Stimulated activated CD8-positive, alpha-beta memory T cell treated with anti-CD3 and anti-CD28 coated beads, Interleukin-15, amount 100 ng/mL, for 24 hours (primary cell): ENCODE measurements at places on chromosomes 12 and 14.

DNA sequence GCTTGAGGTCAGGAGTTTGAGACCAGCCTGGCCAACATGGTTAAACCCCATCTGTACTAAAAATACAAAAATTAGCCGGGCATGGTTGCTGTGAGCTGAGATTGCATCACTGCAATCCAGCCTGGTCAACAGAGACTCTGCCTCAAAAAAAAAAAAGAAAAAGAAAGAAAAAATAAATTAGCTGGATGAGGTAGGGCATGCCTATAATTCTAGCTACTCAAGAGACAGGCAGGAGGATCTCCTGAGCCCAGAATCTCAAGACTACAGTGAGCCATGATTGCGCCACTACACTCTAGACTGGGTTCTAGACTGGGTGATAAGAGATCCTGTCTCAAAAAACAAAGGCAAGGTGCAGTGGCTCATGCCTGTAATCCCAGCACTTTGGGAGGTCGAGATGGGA lies 16.9 kb downstream of the PPP4R3A start:
- DNase-seq, result no peak

- no peak for DNase-seq
These were observed 41.4 kb downstream of the PTGER2 start for GRCh38 chr14:52355526-52355925.

DNA sequence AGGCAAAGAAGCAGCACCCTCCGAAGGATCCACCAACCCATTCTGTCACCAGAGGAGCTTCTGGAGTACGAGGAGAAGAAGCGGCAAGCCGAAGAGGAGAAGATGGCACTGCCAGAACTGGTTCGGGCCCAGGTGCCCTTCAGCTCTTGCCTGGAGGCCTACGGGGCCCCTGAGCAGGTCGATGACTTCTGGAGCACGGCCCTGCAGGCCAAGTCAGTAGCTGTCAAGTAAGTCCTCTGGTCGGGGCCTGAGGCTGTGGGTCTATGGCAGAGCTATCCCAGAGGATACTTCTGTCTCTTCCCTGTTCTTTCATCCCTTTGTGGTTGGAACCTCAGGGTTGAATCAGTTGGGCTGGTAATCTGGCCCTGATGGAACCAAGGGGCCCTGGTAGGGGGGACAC lies 5.9 kb upstream of the TPI1 start:
- DNase-seq, result no peak

DNA sequence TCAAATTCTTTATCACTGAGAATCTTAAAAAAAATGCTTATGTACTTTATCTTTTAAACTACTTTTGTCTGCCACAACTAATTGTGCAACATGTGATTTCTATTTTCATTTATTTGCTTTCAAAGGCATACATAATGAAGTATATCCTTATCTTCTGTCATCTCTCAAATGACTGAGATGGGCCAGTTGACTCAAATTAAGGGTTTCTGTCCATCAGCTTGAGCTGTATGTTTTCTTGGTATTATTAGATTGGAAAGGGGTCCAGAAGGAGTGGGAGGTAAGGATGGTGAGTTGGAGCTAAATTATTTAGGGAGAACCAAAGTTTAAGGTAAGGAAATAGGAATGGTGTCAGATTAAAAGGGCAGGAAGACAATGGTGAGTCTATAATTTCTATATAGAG lies 408.4 kb upstream of the SEL1L start:
- no peak for DNase-seq

DNA sequence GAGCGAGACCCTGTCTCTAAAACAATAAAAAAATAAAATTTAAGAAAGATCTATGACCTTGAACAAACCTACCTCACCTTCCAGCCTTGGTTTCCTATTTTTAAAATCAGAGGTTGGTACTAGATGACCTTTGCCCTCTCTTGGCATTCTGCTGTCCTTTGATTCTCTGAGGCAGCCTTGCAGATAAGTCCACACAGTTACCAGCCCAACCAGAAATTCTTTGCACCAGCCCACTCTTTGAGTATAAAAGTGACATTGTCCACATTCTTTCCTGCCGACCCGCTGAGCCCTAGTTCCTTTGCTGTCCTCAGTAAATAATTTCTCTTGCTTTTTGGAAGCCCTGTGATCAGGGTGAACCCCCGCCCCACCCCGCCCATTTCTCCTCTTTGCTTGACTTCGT lies 150.4 kb downstream of the PHETA1 start:
- no peak for DNase-seq

DNA sequence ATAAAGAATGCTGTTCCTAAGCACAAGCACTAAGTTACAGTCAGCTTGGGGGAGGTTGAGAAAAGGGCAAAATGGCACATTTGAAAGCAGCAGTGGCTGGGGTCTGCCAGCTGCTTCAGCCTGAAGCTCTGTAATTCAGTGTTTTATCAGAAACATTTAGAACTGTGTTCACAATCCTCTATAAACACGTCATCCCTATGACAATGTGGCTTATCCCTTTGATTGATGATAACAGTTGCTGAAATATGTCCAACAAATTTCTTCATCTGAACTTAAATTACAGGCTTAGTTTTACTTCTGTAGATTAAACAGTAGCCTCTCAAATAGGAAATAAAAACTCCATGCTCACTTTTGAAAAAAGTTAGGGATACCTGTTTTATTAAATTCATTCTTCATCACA lies 108.8 kb downstream of the VEZT start:
- DNase-seq, result no peak

DNA sequence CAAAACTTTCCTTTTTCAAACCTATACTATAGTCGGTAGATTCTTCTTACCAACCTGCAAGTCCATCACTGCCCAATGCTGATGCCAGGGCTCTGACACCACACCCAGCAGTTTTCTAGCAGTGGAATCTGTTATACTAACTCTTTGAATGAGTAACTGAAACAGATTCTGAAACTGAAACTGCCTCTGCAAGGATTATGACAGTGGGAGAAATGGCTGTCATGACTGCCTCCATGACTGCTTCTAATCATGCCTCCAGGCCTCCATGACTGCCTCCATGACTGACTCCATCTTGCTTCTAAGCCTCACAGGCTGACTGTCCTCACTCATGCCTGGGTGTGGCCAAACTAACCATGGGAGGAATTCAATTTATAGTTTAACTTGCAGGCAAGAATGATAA lies 29.4 kb upstream of the OXA1L start:
- DNase-seq, result no peak

DNA sequence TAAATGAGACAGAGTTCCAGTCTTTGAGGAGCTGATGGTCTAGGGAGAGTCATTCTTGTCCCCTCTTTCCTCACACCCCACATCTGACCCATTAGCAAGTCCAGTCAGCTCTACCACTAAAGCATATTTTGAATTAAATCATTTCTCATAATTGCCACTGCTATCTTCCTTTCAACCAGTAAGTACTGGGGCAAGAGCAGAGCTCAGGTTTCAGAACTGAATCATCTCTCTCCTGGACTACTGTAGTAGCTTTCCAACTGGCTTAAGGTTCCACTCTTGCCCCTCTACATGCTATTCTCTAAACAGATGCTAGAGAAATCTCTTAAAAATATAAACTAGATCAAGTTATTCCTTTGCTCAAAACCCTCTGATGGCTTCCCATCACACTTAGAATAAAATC lies 218.3 kb downstream of the TTC6 start:
- DNase-seq, result no peak

GRCh38 chr12:100437038-100437841 lies 36.4 kb upstream of the NR1H4 start:
- DNase-seq, result no peak

DNA sequence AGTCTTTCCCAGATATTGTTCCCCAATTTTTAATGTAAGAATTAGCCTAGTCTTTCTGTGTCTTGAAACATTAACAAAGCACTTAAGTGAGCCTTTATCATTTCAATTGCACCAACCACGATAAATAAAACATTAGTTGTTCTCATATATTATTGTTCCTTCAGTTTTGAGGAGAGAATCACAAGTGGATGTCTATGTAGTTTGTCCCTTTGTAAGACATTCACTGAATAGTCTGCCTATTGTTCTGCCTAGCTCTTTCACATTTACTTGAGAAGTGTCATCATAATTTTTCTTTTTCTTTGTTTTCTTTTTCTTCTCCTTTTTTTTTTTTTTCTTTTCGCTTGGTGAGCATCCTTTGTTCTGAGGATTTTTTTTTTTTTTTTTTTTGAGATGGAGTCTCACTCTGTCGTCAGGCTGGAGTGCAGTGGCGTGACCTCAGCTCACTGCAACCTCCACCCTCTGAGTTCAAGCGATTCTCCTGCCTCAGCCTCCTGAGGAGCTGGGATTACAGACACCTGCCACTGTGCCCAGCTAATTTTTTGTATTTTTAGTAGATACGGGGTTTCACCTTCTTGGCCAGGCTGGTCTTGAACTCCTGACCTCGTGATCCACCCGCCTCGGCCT lies 129.7 kb downstream of the SYT1 start:
- DNase-seq, result no peak

GRCh38 chr12:47813511-47814196 lies 6.0 kb downstream of the HDAC7 start:
- no peak for DNase-seq

GRCh38 chr14:76701981-76702380 lies 59.3 kb upstream of the VASH1 start:
- no peak for DNase-seq

GRCh38 chr14:53814392-53814791 lies 142.2 kb downstream of the BMP4 start:
- DNase-seq, result no peak

DNA sequence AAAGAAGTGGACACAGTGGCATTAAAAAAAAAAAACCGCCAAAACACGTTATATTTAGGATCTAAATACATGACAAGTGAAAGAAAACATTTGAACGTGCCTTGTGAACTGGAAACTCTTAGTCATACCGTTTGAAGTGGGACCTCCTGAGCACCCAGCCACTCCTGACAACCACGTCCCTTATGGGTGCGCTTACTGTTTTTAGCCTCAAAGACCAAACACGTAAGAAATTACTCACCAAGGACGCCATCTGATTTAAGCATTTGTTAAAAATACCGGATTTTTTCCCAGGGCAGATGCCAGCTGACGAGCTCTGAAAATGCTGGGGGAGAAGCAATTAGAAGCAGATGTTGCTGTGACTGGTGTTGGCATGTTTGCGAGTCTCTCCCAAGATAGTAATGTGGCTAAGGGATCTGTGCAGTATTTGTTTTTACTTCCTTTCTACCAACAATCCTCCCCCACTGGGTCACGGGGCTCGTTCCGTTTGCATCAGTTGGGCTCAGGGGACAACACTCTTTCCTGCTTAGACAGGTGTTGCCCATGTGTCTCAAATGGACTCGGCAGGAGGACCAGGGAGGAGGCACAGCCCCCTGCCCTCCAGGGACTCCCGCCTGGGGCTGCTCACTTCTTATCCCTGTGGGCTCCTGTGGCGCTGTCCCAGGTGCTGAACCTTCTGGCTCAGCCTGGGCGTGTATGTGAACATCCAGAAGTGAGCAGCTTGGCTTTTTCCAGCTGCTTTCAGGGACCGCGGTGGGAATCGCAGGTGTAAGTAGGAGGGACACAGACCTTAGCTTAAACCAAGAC lies 101.0 kb downstream of the BEGAIN start:
- peak; percentile 35 for DNase-seq

DNA sequence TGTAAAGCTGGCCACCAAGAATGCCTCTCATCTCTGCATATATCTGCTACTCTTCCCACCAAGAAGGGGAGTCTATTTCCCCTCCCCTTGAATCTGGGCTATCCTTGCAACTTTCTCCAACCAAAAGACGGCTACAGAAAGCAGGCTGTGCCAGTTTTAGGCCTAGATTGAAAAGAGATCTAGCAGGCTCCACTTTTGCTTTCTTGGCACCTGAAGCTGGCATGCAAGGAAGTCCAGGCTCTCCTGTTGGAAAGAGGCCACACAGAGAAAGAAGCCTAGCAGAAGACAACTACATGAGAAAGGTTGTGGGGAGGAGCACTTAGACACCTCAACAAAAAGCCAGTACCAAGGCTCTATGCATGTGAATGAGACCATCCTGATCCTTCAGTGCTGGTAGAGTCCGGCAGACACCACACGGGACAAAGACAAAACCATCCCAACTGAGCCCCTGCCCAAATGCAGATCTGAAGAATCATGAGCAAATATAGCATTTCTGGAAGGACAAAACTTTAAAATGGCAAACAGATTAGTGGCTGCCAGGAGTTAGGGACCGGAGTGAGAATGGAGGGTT lies 68.0 kb downstream of the SPPL3 start:
- no peak for DNase-seq

GRCh38 chr12:16881986-16882570 lies 276.1 kb upstream of the LMO3 start:
- no peak for DNase-seq

DNA sequence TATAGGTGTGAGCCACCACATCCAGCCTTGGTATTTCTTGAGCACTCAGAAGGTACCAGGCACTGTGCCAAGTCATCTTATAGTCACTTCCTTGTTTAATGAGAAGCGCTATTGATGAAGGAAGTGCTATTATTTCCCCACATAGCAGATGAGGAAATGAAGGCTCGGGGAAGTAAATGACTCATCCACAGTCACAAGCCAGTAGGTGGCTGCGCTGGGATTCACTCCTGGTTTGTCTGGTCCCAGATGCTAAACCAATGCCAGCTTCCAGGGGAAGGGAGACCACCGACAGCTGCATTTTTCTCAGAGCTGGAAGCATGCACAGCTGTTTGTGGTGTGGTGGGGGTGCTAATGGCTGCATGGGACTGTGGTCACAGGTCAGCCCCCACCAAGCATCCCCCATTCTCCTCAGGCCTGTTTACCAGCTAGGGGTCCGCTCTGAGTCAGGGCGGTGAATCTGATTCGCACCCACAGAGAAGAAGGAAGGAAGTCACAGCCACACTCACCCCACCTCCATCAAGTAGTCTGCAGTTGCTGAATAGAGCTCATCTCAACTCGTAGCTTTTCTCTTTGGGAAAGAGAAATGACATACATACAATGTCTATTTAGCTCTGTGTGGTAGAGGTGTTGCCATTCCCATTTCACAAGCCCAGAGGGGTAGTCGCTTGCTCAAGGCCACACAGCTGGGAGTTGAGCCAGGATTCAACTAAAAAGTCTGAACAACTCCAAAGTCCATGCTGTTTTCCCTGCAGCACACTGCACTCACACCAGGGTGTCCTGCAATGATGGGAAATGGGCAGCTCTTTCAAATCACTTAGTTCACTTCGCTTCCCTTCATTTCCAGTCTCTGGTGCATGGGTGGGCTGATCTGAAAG lies 6.3 kb upstream of the LTBP2 start:
- peak; percentile 22 for DNase-seq

- no peak for DNase-seq
These were observed 262.4 kb upstream of the HMGA2 start for GRCh38 chr12:65561798-65562382.

DNA sequence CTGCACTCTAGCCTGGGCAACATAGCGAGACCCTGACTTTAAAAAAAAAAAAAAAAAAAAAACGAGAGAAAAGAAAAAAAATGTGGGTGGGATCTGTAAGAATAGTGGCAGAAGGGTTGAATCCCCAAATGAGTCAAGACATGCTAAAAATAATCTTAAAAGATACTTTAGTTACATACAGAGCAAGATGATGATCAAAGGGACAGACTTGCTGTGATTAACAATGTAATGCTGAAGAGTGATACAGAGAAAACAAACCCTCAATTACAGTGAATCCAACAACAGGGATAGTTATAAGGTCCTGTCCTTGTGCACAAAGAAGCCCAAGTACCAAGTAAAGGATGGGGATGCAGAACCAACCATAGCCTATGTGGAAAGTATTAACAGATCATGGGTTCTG lies 80.3 kb downstream of the DCAF5 start:
- DNase-seq, result no peak
